ENCODE measurements at places on chromosomes 3 and 15. TPM values are rescaled to one million over a fixed set of nuclear protein-coding genes. Genes with fewer than 3 reads are reported as not detected.

DNA sequence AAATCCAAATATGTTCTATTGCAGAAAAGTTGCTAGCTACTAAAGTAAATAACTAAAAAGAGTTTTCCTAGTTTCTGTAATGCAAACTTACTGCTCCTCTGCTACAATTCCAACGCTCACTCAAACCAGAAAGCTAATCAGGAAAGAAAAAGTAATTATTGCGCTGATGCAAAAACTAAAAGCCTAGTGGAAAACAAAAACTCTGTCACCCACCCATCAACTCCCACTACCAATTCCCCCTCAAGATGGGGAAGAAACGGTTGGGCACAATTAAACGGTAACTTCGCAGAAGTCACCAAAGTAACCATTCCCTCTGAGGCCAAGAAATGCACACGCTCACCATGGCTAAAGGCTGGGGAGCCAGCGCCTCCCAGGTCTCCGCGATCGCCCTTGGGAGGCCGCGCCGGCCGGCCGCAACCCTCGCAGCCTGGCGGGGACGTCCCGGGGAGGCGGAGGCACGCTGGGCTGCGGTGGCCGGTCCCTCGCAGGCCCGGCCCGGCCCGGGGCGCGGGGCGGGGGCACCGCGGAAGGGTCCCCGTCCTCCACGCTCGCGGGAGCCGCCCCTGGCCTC, 684 bp downstream of the SLTM start:
- DNase-seq = no peak

GRCh38 chr15:69623392-69624154, 171.0 kb downstream of the RPLP1 start:
- DNase-seq = no peak

The MFN1 gene
- total RNA-seq = 40.7 TPM

GRCh38 chr3:185558395-185558794, 6.0 kb upstream of the LIPH start:
- DNase-seq = no peak

GRCh38 chr3:9293076-9293475, 43.6 kb upstream of the SRGAP3 start:
- DNase-seq = no peak

The A4GNT gene
- not detected for total RNA-seq

All from T-cell (primary cell).